ENCODE measurements at places on chromosomes 1 and 21.

DNA sequence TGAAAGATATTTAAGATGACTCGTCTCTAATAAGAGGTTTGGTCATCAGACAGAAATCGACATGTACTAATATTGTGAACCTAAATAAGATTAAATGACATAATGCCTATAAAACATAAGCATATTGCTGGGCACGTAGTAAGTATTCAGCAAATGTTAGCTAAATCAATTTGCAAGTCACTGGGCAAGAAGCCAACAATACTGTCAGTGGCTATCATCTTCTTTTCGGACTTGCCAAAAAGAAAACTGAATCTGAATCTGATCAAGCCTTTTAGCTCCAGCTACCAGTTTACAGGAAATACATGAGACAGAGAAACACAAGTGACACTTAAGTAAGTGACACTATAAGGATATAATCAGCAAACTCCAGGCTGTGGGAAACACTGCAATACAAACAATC, 46.0 kb downstream of the RPL5 start:
- no peak for DNase-seq

DNA sequence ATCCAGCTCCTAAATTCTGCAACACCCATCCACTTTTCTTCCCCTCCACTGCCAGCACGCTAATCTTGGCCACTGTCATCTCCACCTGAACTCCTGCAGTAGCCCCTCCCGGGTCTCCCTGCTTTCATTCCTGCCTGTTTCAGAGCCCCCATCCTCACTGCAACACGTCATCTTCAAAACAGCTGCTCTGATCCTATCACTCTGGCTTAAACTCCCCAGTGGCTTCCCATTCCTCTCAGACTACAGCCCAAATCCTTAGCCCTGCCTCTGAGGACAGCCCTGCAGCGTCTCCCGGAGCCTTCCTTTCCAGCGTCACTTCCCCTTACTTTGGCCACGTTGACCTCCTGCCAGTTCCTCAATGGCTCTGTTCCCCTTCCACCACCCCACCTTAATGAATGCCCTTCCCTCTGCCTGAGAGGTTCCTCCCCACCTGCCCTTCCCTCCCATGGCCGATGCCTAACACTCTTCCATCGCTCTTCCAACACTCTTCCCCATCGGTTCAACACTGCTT, 22.9 kb upstream of the IFNAR2 start:
- no peak for DNase-seq

- no peak for DNase-seq
Observed at GRCh38 chr1:116262995-116263385, 110.1 kb upstream of the ATP1A1 start.

DNA sequence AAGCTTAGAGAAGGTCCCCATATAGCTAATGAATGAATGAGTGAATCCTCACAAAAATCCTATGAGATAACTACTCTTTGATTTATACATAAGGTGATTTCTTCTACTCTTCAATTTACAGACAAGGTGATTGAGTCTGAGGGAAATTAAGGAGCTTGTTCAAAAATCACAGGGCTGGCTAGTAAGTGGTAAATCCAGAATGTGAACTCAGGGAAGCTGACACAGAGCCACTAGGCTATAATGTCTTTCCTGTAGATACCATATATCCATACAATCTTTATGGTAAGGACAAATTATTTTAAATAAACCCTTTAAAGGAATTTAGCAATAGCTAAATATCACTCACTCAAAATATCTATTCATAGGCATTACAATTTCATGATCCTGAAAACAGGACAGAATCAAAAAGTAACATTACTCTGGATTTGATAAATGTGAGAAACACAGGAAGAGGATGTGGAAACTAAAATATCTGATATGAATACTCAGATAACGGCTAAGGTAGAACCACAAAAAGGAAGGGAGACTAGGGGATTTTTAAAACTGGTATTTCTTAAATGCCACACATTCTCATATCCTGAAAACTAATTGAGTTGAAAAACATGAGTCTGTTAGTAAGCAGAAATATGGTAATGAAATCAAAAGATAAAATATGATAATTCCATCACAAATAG, 108.2 kb downstream of the NBPF12 start:
- DNase-seq = no peak

DNA sequence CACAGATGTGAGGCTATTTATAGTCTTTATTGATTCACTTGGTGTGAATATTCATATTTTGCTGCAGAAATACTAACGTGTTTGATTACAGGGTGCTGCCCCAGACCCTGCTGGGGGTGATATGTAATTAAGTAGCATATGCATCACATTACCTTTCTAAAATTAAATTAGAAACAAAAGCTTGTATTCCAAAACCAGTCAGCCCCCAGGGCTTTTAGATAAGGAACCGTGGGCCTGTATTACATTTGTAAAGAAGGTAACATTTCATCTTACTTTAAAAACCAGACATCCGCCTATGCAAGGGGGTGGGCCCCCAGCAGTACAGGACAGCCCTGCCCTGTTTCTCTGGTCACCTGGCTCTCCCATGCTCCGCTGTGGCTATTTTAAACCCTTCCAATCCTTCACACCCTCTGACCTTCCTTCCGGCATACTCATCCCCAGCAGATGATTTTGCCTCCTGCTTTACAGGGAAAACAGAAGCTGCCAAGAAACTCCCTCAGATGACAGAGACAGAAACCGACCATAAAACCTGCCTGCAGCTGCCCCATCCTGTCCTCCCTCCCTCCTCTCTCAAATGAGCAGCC, 22.0 kb upstream of the KCNC4 start:
- DNase-seq = no peak

DNA sequence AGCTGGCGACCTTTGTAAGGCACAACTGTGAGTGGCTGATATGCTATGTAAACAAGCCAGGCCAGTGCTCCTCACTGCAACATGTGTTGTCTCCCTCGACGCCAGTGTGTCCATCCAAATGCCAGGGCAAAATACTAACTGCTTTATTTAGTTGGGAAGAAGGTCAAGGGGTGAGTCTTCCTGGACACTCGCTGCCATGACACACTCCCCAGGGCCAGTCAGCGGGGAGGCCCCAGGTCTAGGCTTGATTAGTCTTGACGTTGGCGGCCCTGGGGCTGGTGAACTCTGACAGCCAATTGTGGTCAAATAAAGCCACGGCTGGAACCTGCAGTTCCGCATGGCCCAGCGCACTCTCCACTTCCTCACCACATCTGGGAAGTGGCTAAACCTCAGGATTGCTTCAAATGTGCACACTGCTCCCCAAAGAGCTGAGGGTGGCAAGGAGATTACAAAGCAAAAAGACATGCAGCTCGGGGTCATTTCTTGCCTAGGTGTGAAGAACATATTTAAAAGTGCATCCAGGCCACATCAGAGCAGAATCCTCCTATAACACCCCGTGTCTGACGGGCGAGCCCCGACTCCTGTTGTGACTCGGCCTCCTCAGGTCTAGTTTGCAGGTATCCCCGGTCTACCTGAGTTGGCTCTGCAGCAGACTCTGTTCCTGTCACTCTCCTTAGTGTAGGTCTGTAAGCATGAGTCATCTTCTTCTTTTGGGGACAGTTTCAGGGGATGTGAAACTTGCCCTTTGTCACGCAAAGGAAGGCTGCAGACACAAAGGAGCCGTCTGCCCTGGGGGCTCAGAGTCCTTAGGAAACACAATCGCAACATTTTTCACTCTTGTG, 183.5 kb downstream of the RUNX1 start:
- DNase-seq = no peak

DNA sequence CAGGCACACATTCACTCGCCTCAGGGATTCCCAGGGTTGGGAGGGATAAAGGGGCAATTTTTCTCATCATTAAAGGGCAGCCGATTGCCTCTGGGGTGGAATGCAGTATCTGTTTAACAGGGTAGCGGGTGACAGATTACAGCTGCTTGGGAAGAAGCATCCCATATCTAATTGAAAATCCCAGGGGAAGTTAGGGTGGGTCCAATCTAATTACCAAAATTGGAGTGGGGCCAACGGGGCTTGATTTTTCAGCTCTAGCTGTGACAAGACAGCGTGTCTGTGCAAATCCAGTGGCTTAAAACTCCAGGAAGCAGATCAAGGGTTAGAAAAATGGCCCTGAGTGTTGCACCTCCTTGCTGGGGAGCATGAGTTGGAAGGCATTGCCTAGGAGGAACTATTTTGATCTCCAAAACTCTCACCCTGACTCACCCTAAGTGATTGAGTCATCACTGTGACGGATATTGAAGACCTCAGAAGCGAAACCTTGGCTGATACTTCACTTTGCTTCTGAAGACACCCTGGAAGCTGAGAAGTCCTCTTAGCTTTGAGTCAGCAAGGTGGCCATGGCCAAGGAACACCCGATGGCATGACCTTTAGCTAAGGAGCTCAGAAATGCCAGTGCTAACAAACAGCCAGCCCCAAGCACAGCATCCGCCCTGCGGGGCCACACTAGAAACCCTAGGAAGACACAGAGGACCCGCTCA, 46.0 kb downstream of the GRHL3 start:
- DNase-seq = no peak

- DNase-seq = peak; percentile 57
Observed at GRCh38 chr1:181089676-181090544, 1.4 kb downstream of the IER5 start.

- DNase-seq = no peak
Observed at GRCh38 chr1:196324345-196324744, 283.9 kb downstream of the KCNT2 start.

DNA sequence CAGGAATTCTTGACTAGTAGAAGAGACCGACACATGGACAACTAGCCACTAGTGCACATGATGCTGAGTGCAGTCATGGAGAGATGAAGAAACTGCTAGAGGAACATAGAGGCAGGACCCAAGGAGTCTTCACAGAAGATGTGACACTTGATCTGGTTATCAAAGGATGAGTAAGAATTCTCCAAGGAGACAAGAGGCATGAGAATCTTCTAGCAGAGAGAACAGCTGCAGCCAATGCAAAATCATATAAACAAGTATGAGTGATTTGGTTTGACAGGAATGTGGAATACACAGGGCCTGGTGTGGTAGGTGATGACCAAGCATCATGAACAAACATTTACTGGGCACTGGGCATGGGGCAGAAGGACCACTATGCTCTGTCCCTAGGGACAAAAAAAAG, 140.9 kb upstream of the CTTNBP2NL start:
- DNase-seq = no peak

DNA sequence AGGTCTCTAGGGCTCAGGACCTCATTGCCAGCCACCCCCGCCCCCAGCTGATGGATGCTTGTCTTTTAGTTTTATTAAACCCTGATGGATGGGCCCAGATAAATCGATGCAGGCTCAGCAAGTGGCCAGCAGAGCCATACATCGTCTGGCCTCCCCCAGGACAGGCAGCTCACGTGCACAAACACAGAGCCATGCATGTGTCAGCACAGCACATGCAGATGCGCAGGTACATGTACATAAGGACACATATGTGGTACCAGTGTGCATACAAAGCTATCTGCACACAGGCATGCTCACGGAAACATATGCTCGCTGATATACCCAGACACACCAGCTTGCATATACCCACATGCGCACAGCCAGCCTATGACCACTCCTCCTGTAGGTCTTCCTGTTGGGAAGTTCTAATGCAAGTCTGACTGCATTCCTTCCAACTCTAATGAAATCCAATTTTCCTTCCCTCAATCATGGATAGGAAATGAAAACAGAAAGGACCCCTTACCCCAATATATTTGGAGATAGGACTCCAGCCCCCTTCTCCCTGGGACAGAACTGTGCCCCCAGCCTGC, 897 bp downstream of the COL16A1 start:
- no peak for DNase-seq

DNA sequence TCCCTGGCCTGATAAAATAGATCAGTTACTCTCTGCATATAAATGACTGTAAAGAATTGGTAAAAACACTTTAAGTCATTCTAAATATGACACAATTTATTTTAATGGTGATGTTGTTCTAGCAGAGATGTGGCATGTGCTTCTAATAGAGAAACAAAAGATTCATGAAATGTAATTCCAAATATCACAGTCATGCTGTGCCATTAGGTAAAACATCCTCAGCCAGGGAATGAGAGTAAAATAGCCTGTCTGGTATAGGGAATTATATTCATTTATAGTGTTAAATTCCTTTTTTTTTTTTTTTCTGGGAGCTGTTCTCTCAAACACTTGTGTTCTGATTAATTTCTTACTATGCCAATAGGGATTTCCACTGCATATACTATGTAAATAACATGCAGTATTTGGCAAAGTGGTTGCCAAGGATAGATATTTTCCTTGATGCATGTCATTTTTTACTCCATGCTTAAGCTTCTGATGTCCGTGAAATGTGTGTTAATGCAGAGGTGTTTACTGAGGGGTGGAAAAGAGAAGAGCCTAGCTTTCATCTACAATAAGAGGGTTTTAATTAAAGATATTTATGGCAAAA, 67.8 kb downstream of the TMPRSS15 start:
- no peak for DNase-seq

DNA sequence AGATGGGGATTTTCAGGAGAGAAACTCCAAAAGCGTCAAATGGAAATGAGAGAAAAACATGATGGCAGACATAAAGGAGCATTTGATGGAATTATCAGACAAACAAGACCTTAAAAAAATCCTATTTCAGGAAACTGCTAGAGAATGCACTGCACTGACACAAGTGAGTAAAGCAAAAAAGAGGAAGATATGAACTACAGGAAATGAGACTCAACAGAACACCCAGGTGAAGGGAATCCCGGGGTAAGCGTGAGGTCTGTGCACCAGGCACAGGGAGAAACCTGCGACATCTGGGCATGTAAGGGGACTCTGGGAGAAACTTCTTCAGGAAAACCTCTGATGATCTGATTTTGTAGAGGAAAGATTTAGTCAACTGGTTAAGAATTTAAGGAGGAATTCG, 2.8 kb downstream of the TARBP1 start:
- no peak for DNase-seq

- DNase-seq = no peak
Observed at GRCh38 chr1:84538599-84538998, 32.2 kb upstream of the GNG5 start.

- no peak for DNase-seq
Observed at GRCh38 chr1:231522038-231522437, 6.4 kb upstream of the TSNAX start.

GRCh38 chr1:57908147-57908890, 484.5 kb upstream of the DAB1 start:
- no peak for DNase-seq

DNA sequence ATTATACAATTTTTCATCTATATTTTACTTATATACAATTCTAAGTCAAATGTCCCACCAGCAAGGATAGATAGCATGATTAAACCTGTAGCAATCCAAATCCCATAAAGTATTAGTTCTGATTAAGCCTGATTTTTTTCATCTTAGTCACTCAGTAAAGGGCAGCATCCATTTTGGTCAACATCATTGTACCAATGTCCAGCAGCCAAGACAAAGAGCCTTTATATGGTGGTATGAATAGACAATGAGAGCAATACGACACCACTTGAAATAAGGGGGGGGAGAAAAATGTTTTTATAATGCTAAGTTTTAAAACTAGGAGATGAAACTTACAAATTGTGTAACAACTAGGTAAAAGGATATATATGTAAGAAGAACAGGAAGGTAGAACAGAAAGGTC, 7.4 kb downstream of the ZNF644 start:
- no peak for DNase-seq

GRCh38 chr1:53038566-53038965, 23.4 kb upstream of the PODN start:
- no peak for DNase-seq

GRCh38 chr21:41671859-41672542, 94.9 kb downstream of the RIPK4 start:
- DNase-seq = no peak

Measured in stimulated activated CD4-positive, alpha-beta T cell treated with anti-CD3 and anti-CD28 coated beads, Interleukin-15, amount 100 ng/mL, for 1 hour (primary cell).